Choroid plexus epithelial cell (primary cell): ENCODE measurements at places on chromosomes 1 and 21.

GRCh38 chr1:54300401-54300800, 100.4 kb downstream of the MRPL37 start:
- DNase-seq = no peak

DNA sequence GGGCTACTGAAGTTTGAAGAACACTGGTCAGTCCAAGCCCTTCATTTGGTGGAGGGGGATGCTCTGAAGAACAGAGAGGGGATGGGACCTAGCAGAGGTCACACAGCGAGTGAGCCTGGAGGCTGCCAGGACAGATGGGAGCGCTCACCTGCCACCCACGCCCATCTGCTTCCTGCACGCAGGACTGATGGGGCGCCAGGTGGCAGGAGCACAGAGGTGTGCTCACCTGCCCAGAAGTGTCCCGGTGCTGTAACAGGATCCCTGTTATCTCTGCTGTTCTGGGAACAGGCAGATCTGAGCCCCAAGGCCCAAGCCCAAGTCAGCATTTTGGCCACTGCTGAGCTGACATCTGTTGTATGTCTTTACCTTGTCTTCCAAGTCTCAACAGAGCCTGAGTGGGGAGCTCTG, 40.5 kb downstream of the EPHB2 start:
- no peak for DNase-seq

DNA sequence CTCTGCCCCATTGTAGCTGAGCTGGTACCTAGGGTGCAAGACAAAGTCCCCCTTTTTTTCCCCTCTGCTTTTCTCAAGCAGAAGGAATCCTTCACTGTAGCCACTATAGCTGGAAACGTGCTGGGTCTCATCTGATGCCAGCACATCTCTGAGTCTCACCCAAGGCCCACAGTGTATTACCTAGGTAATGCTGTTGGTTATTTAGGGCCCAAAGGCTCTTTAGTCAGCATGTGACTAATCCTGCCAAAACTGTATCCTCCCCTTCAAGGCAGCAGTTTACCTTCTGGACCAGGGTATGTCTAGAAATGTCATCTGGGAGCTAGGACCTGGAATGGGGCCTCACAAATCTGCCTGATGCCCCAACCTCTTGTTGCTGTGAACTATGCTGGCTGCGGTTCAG, 423.4 kb downstream of the NUF2 start:
- no peak for DNase-seq

GRCh38 chr1:164928232-164928812, 369.3 kb downstream of the PBX1 start:
- DNase-seq = no peak

- no peak for DNase-seq
Observed at GRCh38 chr1:84078842-84079202, 65.2 kb upstream of the PRKACB start.

DNA sequence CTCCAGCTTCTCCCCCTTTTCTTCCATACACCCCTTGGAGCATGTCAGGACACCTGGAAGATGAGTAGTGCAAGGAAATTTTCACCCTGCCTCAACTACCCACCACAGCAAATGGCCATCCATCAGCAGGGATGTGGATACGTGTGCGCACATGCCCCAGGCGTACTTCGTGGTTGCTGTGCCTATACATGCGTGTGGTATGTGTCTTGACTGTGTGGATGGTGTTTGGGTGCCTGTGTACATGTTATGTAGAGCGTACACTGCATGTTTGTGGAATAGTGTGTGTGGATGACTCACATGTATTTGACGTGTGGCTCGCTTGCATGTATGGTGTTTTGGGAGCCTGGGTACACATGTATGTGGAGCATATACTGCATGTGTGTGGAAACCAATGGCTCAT, 158.5 kb downstream of the RRAGC start:
- DNase-seq = no peak

DNA sequence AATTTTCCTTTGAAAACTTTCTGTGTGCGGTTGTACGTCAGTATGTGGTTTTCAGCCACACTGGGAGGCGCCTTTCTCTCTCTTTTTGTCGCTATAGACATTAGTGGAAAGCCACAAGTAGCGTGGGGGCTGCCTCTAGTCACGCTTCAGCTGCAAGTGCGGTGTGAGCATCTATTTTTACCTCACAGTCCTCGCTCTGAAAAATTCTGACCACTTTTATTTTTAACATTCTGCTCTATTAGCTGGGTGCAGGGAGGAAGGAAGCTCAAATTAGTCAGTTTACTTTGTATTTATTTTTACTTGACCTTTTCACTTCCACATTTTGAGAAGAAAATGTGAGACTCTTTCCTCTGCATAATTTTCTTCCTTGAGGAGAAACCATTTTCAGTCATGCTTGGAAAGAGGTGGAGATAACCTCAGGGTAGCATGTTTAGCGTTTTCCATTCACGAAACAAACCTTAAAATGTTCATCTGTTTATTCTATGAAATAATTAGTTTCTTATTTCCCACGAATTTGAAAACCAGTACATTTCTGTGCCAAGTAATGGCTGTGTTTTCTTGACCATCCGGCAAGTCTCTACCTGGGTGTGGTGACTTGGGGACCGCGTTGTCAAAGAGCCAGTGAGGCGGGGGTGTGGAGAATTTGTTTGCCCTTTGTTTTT, 35.6 kb downstream of the ADARB1 start:
- DNase-seq = no peak

DNA sequence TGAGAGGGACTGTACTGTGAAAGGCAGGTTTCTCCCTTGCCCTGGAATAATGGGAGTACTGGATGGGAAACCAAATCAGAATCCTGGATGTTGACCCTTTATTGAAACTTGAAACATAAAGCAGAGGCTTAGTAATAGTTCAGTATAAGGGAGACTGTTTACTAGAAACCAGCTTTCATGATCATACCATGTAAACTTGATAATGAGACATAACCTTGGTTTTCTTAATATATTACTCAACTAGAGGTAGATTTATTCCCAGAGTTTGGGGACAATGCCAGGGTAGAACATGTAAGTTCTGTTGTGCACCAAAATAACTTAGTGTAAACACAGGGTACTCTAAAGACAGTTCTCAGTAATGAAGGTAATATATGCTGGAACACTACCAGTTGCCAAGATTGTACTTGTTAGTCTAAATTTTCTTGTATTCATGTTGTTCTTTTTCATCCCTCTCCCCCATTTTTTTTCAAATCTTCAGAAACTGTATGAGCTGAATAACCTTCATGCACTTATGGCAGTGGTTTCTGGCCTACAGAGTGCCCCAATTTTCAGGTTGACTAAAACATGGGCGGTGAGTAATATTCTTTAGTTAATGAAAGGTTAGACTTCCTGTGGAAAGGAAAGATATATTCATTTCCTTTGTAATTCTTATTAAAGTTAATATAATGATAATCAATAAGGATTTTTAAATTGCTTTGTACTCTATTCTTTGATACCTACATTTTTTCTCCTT, 49.6 kb downstream of the ANGPTL1 start:
- no peak for DNase-seq

GRCh38 chr1:156372265-156372586, 3.2 kb downstream of the RHBG start:
- DNase-seq = no peak

- no peak for DNase-seq
Observed at GRCh38 chr1:85091671-85092280, 43.5 kb upstream of the MCOLN3 start.

GRCh38 chr1:156912861-156913808, 7.3 kb upstream of the LRRC71 start:
- no peak for DNase-seq

GRCh38 chr1:233554037-233554436, 59.9 kb upstream of the KCNK1 start:
- DNase-seq = no peak

GRCh38 chr1:17130138-17130635, 10.9 kb upstream of the PADI2 start:
- DNase-seq = no peak

DNA sequence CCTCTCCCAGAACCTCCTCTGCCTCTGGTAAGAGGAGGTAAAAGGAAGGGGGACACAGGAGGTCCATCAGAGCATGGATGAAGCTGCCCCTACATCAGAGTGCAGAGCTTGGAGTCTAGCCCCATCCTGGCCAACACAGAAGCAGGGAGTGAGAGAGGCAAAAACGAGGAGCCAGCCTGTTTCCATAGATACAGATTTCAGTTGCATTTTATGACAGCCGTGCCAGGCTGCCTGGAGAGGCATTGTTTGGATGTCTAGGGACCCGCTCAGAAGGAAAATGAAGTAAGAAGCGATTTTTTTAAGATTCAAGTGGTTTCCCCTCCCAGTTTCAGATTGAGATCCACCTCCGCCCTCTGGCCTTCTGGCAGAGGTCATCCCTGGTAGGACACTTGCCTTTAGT, 11.5 kb upstream of the GJA8 start:
- no peak for DNase-seq

GRCh38 chr1:172342584-172343239, 77.8 kb upstream of the C1orf105 start:
- DNase-seq = no peak

DNA sequence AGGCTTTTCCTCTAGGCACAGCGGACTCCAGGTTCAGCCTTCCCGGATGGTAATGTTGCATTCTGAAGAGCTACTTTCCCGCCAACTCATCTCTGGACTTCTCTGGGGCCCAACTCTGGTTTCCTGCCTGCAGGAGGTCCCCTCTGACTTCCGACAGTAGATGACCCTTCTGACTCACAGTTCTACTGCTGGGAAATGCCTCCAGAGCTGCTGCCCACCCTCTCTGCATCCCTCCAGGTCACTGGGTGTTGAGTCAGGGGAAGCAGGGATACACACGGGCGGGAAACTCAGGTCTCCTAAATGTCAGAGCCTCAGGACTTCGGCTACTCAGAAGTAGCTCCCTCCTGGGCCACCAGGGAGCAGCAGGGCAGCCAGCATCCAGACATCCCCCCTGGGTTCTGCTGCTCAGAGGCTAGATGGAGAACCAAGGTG, 2.1 kb upstream of the KIF21B start:
- peak; percentile 69 for DNase-seq

DNA sequence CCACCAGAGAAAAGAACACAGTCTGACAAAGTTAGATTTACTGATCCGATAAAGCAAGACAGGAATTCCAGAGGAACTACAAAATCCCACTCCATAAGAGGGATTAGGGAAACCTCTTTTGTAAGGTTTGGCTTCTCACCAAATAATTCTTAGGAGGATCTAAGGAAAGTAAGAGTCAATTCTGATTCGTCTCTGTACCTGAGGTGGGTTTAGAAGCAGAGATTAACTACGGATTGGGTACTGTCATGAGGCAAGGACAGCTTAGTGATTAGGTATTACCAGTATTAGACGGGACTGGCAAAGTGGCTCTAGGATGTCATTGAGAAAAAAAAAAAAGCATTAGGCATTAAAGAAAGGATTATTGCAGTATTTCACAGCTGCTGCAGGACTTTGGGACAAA, 371.7 kb upstream of the BRINP3 start:
- no peak for DNase-seq

DNA sequence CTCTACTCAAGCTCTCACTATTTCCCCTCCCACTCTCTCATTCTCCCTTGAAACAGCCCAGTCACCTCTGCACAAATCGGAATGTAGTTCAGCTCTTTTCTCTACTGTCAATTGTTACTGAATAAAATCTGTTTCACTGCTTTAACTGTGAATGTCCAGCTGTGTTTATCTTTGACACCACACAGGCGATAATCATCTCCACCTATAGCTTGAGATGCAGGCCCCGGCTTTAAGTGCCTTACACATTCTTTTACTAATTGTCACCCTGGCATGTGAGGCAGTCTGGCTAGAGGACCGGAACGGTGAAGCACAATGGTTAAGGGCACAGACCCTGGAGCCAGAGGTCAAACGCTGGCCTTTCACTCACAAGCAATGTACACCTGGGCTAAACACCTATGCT, 122.8 kb upstream of the C8B start:
- no peak for DNase-seq

GRCh38 chr1:109304226-109304920, 2.4 kb downstream of the MYBPHL start:
- no peak for DNase-seq

GRCh38 chr1:176384841-176385240, 78.1 kb upstream of the PAPPA2 start:
- DNase-seq = no peak

DNA sequence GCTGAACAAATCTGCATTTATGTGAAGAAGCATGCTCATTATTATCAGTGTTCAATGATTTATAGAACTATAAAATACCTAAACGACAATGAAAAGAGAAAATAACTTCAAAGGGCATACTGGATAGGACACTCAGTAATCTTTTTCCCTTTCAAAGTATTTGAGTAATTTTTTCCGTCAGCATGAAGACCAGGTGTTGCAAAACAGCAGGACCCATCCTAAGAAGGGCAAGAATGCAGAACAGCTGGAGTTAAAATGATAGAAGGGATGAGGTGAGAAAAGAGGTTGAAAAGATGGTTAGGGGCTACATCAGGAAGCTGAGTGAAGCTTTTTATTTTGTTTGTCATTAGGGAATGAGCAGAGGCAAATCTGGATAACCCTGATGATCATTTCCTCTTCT, 7.1 kb upstream of the RGS18 start:
- DNase-seq = no peak

GRCh38 chr1:25031601-25031965, 101.5 kb upstream of the RUNX3 start:
- DNase-seq = no peak

- peak; percentile 12 for DNase-seq
Observed at GRCh38 chr1:60637651-60638050, 444.7 kb upstream of the NFIA start.

DNA sequence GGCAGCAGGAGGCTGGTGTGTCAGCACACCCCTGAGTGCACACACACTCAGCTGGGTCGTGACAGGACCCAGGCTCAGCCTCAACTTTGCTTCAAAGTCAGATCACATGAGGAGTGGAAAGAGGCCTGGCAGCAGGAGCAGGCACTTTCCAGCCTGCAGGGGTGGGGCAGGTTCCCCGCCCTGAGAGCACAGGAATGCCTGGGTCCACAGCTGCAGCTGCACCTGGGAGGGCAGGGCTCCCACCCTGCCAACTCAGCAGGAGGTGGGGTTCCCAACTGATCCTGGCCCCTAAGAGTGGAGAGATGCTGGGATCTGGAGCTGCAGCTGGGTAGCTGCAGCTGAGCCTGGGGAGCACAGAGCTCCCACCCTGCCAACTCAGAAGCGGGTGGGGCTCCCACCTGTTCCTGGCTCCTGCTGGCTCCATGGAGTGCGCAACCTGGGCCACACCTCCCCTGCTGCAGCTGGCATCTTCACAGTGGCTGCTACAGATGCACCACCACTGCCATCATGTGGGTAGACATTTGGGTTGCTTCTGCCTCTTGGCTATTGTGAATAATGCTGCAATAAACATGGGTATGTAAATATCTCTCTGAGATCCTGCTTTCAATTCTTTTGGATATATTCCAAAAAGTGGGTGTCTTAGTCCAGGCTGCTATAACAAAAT, 415.4 kb downstream of the TTLL7 start:
- DNase-seq = peak; percentile 3

DNA sequence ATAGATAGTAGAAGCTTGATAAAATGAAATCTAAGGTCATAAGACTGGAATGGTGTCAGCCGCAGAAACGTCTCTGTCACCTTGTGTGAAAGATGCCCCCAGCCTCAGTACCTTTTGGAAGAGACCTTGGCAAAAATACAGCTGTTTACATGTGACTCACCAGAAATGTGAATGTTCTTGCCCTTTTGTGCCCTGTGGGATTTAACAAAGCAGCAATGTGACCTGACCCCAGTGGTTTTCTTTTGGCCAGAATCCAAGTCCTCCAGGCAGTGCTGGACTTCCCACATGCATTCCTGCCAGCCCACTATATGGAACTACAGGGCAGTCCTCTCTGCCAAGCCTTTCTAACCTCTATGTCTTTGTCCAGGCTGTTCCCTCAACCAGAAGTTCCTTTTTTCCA, 27.2 kb upstream of the LRRC8C start:
- peak; percentile 79 for DNase-seq
